M059J (cell line): ENCODE measurements at places on chromosomes 1 and 21. TPM values are rescaled to one million over a fixed set of nuclear protein-coding genes. Genes with fewer than 3 reads are reported as not detected.
A peak's percentile ranks its signal among the peaks of the same experiment; 100 is the strongest.

The VHLL gene
- total RNA-seq, result not detected in 2 replicates

The LCE2B gene
- total RNA-seq, result not detected in 2 replicates

The SLC9C2 gene
- not detected in 2 replicates for total RNA-seq

The KRTAP19-1 gene
- not detected in 2 replicates for total RNA-seq

DNA sequence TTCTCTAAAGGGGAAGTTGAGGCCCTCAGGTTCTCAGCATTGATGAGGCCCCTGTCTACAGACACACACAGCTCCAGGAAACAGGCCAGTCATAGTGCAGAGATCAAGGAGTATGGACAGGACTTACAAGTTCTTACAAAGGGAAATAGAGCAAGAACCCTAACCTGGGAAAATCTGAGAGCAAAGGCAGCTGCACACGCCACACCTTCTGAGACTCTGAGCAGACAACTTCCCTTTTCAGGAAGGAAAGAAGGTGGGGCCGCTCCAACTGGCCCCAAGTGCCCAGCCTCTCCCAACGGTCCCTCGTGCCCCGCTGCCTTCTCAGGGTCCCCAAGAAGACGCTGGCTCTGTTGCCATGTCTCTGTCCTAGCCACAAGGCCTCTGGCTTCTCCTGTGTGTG is 3.6 kb downstream of the NOC2L start:
- no peak for DNase-seq

The ADAMTS4 gene
- 0.39 and 0.67 TPM in 2 replicates for total RNA-seq

GRCh38 chr1:11697188-11697892 is 5.8 kb downstream of the DRAXIN start:
- DNase-seq, result no peak

DNA sequence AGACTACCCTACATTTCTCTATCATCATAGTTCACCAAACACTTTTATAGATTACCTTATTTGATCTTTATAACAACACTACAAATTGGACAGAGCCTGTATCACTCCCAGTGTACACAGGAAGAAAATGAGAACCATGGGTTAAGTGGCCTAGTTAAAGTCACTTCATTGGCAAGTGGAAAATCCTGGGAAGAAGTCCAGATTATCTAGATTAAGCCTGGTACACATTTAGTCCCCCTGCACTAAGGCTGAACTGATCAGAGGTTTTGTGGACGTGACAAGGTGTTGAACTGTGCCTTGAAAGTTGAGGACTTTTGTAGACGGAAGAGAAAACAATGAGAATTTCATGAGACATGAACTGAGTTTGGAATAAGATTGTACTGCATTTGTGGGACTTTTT is 7.5 kb upstream of the USH2A start:
- DNase-seq, result no peak

GRCh38 chr1:30381266-30381665 is 342.1 kb downstream of the MATN1 start:
- no peak for DNase-seq

DNA sequence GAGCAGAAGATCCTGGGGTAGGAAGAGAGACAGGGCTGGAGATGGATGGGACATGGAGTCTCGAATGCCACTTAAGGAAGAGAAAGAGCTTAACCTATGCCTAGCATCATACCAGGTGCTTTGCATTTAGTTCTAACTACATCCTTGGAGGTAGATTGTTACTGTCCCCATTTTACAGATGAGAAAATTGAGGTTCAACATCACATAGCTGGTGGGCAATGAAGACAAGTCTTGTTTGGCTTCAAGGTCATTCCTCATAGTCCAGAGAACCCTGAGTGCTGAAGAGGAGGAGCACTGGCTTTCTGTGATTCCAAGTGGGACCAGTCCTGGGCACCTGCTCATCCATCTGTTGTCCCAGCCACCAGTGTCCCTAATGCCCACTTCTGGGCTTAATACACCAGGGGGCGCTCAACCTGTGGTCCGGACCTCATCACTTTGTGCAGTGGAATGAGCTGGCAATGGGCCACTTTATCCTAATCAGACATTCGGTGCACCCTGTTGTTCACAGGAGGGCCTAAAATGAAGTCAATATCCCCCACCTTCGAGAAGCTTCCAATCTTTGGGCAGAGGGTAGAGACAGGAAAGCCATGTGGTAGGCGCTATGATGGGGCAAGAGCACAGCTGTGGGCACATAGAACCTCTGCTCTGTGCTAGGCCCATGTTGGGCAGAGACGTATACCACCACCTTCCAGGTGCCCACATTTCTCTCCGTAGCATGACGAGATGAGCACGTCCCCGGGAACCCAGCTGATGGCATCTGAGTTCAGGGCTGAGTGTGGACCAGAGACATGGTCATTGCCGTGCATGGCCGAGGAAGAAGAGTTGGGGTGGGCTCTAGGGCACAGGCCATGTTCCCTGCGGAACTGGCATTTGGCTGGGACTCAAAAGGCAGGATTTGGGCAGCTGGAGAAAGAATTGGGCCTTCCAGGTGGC is 9.2 kb downstream of the RPS6KA1 start:
- DNase-seq, result peak; percentile 55

DNA sequence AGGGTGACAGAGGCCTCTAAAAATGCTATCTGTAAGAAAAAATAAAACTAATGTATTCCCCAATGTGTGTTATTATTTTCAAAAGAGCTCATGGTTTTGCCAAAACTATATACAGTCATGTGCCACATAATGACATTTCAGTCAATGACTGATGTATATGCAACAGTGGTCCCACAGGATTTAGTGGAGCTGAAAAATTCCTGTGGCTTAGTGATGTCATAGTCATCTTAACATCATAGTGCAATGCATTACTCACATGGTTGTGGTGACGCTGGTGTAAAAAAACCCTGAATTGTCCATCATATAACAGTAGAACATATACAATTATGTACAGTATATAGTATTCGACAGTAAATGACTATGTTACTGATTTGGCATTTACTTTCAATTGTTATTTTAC is 172.4 kb downstream of the CACNA1E start:
- DNase-seq, result peak; percentile 20

- DNase-seq, result peak; percentile 90
Measured at GRCh38 chr1:97145321-97145956, 423.9 kb downstream of the PTBP2 start.

- DNase-seq, result no peak
Measured at GRCh38 chr21:14736162-14736561, 190.0 kb upstream of the SAMSN1 start.

DNA sequence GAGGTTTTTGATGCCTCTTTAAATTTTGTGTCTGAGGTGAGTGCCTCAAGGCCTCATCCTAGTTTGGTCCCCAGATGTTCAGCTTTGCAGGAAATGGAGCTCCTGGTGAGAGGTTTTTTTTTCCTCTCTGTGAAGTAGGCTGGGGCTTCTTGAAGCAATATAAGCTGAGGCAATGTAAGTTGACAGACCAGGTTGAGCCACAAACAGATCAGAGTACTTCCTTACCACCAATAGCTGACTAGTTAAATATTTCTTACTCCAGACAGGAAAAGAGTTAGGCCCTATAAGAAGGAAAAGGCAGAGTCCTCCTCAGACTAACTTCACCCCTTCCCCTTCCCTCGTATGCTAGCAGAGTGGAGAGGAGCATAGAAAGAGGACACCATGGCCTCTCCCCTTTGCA is 341.0 kb downstream of the LMO4 start:
- no peak for DNase-seq
